ENCODE measurements at places on chromosomes 4 and X.
A peak's percentile ranks its signal among the peaks of the same experiment; 100 is the strongest.

- no peak for DNase-seq
Measured at GRCh38 chrX:57172544-57172943, 35.3 kb upstream of the SPIN2A start.

- no peak for DNase-seq
Measured at GRCh38 chrX:77436682-77437081, 10.5 kb upstream of the FGF16 start.

DNA sequence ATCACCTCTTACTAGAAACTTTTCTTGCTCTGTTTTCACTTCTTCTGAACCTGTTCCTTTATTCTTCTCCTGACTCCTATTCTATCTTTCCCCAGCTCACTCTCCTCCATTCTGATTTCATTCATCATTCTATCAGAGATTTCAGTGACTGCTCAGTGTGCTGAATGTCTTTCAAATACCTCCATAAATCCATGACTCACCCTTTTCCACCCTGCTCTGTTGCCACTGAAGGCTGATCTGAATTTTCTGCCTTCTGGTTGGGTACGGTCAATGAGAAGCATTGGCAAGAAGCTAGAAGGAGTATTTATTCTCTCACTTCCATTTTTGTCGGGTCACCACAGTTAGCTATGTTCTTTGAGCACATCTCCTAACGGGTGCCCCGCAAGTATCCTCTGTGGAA is 265.9 kb downstream of the CBLL2 start:
- no peak for DNase-seq

DNA sequence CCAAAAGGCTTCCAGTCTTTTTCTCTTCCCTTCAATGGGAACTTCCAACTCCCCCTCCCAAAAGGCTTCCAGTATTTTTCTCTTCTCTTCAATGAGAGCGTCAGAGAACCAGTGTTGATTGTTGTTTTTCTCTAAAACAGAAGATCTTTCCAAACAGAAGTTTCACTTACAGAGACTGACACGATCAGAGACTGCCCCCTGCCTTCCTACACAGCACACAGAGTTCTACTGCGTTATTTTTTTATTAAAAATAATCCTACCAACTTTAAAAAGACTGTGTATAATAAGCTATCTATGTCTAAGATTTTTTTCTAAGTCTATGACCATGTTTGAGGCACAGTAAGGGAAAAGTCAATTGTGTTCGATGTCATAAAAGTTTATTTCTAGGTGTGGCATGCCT is 3.5 kb upstream of the HTR2C start:
- DNase-seq = no peak

GRCh38 chr4:8916906-8917305 is 45.3 kb upstream of the HMX1 start:
- DNase-seq = no peak

DNA sequence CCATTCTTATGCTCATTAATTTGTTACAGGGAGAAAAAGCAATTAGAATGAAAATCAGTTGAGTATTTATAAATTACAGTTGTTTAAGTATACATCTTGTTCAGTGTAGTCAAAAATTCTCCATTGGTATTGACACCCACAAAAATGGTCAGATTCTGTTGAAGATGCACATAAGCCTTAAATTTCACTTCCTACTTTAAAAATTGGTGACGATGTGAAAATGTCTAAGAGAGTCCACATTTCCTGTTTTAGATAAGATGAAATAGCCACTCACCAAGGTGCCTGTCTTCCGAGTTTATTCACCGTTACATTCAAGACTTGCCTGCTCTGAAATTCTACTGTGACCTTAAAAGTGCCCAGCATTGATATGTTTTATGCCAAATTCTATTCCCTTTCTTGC is 93.6 kb downstream of the GPR143 start:
- DNase-seq = no peak

- no peak for DNase-seq
Measured at GRCh38 chr4:176638992-176639391, 153.7 kb downstream of the VEGFC start.

DNA sequence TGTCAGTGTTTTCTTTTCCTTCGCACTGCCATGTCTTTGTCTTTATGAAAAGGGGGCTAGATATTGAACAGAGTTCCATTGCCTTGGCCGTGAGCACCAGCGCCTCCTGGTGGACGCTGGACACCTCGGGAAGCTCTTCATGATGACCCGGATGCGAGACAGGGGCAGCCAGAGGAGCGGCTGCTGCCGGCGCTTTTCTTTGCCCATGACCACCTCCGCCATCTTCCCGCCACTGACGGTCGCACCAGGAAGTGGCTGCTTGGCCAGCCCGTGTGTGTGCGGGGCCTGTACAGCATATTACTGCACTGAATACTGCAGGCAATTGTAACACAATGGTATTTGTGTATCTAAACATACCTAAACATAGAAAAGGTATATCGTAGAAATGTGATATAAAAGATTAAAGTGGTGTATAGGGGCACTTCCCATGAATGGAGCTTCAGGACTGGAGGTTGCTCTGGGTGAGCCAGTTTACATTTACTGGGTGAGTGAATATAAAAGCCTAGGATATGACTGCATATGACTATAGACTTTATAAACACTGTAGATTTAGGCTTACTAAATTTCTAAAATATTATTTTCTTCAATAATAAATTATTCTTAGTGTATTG is 15.8 kb upstream of the GRIA2 start:
- peak; percentile 4 for DNase-seq

GRCh38 chr4:183071222-183071621 is 27.8 kb upstream of the WWC2 start:
- no peak for DNase-seq

- DNase-seq = no peak
Measured at GRCh38 chr4:10168151-10168550, 51.6 kb upstream of the WDR1 start.

- DNase-seq = peak; percentile 57
Measured at GRCh38 chrX:19774905-19775304, 112.5 kb downstream of the SH3KBP1 start.

DNA sequence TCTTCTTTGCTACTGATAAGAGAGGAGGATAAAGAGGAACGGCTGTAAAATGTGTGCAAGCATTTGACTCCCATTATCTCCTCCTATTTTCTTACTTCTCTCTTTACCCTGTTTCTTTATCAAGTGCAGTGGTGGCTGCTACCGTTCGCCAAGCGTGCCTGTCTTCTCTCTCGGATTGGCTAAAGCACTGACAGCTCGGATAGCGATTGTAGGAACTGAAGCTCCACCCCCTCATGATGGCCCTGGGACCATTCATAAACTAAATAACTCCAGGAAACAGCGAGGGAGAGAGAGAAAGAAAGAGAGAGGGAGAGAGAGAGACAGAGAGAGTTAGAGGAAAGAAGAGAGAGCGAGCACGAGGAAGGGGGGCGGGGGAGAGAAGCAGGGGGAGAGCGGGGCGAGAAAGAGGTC is 305 bp upstream of the MAB21L2 start:
- DNase-seq = no peak

- no peak for DNase-seq
Measured at GRCh38 chrX:23666282-23666681, 1.0 kb upstream of the PRDX4 start.

GRCh38 chrX:15825936-15826335 is 28.7 kb downstream of the AP1S2 start:
- DNase-seq = no peak

DNA sequence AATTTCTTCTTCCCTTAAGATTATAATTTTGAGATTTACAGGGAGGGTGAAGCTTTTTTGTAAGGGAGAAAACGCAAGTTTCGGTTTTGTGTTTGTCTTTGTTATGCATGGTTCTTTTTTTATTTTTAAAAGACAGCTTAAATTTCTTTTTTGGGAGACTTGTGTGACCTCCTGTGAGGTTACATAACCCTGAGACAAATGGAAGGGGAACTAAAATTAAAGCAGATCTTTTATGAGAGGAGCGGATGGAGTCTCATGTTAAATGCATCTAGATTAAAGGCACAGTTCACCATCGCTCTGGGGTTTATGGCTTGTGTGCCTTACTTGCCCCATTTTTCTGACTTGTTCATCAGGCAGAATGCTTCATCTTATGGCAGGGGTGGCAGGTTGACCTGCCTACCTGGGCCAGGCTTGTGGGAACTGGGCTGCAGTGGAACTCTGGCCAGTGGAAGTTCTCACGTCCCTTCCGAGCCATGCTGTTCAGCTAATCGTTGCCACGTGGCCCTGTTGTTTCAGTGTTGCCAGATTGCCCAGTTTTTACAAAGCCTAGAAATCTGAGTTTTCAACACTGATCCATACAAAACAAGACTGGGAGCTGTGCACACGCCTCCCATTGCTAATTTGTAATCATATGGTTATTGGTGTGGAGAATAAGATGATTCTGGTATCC is 291.8 kb downstream of the ARHGAP10 start:
- no peak for DNase-seq

DNA sequence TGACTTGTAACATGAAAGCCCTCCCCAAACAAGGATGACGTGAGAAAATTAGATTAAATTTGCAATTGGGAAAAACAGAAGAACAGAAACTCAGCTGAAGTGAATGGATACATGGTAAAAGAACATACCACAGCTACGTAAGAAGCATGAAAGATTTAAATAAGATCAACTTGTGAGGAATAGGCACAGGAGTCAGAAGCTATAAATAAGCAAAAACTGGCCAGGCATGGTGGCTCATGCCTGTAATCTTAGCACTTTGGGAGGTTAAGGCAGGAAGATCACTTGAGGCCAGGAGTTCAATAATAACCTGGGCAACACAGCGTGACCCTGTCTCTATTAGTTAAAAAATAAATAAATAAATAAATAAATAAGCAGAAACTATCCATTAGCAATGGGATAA is 33.6 kb upstream of the ZCCHC13 start:
- no peak for DNase-seq

DNA sequence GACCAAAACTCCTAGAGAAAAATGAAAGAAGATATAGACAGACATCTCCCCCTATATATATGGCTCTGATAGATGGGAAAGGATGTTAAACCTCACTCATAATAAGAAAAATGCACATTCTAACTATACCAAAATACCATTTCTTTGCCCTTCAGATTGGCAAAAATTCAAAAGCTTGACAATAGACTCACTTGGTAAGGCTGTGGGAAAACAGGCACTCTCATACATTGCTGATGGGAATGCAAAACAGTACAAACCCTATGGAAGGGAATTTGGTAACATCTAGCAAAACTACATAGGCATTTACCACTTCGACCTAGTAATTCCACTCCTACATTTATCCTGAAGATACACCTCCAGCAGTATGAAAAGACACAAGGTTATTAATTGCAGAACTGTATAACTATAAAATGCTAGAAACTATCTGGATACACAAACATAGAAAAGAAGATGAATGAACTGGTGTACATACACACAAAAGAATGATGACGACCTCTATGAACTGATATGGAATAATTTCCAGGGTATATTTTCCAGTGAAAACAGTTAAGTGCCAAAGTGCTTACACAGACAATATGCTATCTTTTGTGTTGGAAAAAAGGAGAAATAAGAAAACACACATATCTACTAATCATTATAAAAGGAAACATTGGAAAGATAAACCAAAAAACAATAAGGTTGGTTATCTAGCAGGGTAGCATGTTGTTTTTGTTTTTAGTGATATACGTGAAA is 48.5 kb downstream of the WDFY3 start:
- no peak for DNase-seq

GRCh38 chrX:155959018-155959587 is 38.4 kb upstream of the IL9R start:
- DNase-seq = no peak

GRCh38 chr4:48194971-48195370 is 60.9 kb upstream of the TXK start:
- DNase-seq = no peak

DNA sequence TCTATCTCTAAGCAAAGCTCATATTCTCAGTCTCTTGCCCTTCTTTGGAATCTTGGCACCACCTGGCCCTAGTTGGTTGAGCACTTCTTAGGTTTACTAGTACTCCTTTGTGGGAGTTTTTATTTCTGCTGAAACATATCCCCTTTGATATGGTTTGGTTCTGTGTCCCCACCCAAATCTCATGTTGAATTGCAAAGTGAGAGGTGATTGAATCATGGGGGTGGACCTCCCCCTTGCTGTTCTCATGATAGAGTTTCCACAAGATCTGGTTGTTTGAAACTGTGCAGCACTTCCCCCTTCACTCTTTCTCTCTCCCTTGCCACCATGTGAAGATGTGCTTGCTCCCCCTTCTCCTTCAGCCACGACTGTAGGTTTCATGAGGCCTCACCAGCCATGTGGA is 22.2 kb upstream of the SYNPO2 start:
- no peak for DNase-seq

DNA sequence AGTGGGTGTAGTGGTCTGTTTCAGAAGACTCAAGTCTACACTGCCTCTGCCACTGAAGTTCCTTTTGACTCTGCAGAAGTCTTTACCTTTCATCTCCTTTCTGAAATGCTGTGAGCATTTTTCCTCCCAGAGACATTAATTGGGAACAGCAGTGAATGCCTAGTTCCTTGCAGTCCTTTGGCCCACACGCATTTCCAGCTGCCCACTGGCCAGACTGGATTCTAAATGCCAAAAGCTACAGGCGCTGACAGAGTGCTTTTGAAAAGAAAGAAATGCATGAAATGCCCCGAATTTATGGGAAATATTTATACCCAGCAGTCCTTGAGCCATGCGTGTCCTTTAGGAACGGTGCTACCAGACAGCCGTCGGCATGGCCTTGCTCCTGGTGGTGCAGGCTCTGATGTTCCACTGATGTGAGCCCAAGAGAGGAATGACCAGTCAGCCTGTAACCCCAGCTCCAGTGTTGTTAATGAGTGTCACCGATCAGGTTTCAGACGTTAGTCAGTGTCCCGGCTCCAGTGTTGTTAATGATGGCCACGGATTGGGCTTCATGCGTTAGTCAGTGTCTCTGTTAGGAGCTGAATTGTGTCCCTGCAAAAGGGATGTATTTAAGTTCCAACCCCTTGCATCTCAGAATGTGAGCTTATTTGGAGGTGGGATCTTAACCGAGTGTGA is 132.6 kb downstream of the TBL1X start:
- DNase-seq = no peak

DNA sequence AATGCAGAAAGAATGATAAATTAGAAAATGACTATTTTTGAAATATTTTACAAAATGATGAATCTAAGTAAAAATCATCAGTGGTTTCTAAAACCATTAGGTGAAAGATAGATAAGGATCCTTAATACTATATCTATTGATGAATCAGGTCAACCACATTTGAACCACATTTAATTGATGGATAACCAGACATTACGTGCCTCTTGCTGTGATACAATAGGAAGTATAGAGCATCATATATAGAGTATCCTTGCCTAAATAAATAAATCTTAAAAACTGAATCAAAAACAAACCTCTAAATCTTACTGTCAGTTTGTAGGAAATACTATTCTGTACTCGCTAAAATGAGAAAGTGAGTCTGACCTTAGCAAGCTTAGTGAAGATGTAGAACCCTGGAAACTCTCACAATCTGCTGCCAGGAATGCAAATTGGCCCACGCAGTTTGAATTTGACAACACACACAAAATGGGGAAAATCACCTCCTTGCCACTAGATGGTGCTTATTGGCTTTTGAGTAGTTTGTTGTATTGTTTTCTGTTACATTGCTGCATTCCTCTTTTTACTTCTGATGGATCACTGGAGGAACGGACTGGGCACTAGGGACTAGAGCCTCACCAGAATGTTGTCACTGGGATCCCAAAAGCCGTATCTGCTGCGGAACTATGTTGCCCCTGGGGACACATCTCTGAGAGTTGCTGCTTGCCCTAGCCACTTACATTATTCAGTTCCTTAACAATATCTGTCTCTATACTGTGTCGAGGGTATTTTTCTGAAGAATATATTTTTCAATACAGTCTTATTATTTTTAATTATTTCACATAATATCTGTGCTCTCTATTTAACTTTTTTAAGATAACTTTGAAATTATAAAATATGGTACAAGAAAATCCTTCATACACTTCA is 25.4 kb upstream of the SLAIN2 start:
- DNase-seq = peak; percentile 56

GRCh38 chrX:134622813-134623185 is 35.5 kb downstream of the PLAC1 start:
- no peak for DNase-seq

All from CD4-positive, alpha-beta T cell treated with Interleukin-10 for 1 hour (primary cell).